Muscle of leg (tissue), 16 donors: ENCODE measurements at places on chromosomes 2 and 18.

GRCh38 chr2:178280244-178280852 is 86.0 kb downstream of the OSBPL6 start:
- peak; percentile 50 for DNase-seq

- DNase-seq = no peak
Observed at GRCh38 chr2:96737251-96737650, 2.6 kb downstream of the LMAN2L start.

DNA sequence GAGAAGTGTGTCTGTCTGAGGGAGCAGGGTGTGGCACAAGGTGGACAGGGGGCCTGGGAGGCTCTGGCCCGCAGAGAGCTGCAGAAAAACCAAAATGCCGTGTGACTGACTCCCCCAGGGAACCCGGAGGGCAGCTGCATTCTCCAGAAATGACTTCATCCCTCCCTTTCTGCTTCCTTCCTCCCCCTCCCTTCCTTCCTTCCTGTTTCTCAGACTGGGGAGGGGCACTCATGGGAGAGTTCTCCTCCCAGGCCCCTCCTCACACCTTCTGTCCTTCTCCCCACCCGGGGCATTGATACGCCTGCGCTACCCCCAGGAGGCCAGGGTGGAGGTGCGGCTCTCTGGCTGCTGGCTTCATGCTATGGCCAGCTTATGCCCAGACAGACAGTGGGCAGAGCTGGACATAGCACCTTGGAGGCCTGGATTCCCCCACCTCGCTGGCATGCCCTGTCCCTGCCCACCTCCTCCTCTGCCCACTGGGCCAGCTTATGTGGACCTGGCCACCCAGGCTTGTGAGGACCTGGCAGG is 8.2 kb upstream of the GPR17 start:
- peak; percentile 81 for DNase-seq

- no peak for DNase-seq
Observed at GRCh38 chr2:111167076-111167862, 46.6 kb downstream of the BCL2L11 start.

- DNase-seq = no peak
Observed at GRCh38 chr18:55448420-55448819, 139.6 kb downstream of the TCF4 start.

DNA sequence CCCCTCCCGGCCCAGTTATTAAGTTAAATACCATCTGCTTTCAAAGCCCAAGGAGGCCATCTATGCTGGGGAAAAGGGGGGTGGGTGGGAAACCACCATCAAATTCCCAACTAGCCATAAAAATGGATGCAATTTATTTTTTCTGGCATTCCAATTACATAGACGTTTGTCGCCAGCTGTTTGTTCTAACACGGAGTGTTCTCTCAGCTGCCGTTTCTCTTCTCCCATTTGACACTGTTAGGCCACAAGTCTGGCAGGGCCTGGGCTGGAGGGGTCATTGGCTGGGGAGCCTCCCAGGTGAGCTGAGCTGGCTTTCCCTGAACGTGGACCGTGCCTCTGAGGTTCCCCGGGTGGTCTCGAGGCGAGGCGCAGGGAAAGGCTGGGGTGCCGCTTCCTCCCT is 16.6 kb downstream of the ATOH8 start:
- DNase-seq = peak; percentile 78

DNA sequence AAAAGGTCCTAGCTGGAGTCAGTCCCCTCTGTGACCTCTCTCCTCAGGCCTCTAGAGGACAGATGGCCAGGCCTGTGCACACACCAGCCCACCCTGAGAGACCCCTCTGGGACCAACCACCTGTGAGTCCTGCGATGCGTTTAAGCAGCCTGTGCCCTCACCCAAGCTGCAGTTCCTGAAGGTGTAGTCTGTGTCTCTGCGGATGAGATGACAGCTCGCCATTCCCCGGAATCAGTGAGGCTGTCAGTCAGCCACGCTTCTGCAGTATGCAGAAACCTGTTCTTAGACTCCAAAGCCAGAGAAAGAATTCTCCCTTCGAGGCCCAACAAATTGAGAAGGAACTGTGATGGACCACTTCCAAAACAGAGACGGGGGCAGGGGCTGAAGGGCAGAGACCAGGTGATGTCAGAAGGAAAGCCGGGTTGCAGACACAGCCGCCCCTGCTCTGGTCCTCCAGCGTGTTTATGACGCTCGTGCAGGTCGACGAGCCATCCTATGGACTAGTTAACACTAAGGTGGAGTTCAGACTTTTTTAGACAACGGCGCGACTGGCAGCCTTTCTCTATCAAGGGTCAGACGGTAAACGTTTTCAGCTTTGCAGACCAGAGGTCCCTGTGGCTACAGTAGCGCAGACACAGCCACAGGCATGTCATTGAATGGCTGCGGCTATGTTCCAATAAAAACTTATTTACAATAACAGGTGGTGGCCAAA is 10.2 kb downstream of the MTERF4 start:
- DNase-seq = no peak

- DNase-seq = no peak
Observed at GRCh38 chr18:48929212-48929612, 21.6 kb downstream of the SMAD7 start.

GRCh38 chr2:143764261-143764660 is 635.0 kb downstream of the ARHGAP15 start:
- DNase-seq = no peak

- no peak for DNase-seq
Observed at GRCh38 chr2:60628026-60628425, 74.6 kb upstream of the BCL11A start.

- no peak for DNase-seq
Observed at GRCh38 chr2:191994749-191995148, 147.9 kb upstream of the CAVIN2 start.

- DNase-seq = peak; percentile 92
Observed at GRCh38 chr18:58043491-58044369, at the start of gene NEDD4L. NEDD4L (plus strand) TSS chr18:58044226; CDS start chr18:58044661, 435 bp downstream.

DNA sequence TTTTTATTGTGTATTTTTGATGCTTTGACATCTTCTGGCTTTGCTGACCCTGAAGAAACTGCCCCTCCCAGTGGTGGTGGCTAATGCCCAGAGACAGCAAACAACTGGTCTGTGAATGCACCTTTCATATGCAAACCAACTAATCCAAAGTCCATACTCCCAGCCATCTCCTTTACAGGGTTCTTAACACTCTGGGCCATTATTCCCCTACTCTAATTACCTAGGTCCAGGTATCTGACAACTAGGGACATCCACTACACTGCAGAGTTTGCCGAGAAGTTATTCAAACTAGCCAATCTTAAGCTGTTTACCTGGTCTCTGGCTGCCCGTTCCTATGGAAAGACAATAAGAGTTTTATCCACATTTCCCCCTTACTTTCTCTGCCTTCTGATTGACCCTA is 73.6 kb downstream of the FSHR start:
- DNase-seq = no peak

GRCh38 chr2:44918095-44918775 is 23.3 kb upstream of the SIX3 start:
- no peak for DNase-seq

DNA sequence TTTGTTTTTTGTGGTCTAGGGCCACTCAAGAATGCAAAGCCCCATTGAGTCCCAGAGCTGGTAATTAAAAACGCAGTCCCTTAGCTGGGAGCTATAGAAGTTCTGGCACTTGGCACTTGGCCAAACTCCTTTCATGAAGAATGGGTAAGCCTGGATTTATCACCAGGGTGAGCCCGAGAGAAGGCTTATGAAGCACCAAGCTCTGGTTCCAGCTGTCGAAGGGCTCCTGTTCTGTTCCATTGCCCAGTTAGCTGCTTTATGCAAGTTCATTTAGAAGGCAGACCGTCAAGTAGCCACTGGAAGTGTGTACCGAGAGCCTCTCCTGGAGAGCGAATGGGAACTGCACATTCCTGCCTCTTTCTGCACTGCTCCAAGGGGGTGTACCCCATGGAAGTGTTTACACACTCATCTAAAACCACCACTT is 14.2 kb downstream of the ECEL1 start:
- peak; percentile 61 for DNase-seq

DNA sequence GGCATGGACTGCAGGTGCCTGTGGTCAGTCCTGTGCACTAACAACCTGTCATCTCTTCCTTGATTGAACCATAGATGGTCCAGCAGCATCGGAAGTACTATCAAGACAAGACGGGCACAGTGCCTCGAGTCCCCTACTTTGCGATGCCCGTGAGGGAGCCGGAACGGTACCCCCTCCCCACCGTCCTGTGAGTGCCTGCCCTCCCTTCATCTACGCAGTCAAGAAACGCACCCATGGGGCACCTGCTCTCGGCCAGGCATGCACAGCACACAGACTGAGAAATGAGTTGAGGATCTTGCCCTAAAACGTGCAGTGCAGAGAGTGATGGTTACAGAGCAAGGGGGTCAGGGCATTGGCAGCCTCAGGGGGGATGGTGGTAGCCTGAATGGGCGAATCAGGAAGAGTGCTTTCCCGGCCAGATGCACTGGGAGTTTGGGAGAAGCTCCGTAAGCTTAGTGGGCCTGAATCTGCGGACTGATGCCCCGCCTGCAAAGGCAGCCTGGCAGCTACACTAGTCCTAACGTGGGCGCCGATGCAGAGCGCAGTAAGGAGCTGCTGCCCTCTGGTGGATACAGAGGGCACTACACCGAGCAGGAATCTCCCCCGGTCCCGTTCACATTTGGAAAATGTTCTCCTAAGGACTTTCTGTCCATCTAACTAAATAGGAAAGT is 63.6 kb downstream of the CIB4 start:
- peak; percentile 53 for DNase-seq

DNA sequence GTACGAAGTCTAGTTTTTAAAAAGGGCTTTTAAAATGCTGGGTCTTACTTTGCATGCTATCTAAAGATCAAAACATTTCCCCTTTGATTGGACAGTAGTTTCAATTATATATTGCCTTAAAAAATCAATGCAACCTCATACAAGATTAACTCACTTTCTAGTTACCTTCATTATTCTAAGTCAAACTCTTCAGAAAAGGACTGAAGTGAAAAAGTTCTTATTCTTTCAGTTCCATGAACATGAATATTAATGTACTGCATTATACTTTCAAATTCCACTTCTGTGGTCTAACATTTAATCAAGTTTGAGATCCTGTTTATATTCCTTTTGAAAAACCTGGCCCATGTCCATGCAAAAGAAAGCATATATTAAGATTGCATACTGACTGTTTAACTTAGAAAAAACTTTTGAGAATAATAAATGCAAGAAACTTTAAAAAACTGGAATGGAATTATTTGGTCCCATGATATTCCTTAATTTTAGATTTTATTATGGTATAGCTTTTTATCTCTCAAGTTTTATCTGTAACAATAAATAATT is 11.2 kb upstream of the ENOSF1 start:
- DNase-seq = no peak

- DNase-seq = no peak
Observed at GRCh38 chr2:64978514-64979268, 10.5 kb upstream of the SLC1A4 start.

DNA sequence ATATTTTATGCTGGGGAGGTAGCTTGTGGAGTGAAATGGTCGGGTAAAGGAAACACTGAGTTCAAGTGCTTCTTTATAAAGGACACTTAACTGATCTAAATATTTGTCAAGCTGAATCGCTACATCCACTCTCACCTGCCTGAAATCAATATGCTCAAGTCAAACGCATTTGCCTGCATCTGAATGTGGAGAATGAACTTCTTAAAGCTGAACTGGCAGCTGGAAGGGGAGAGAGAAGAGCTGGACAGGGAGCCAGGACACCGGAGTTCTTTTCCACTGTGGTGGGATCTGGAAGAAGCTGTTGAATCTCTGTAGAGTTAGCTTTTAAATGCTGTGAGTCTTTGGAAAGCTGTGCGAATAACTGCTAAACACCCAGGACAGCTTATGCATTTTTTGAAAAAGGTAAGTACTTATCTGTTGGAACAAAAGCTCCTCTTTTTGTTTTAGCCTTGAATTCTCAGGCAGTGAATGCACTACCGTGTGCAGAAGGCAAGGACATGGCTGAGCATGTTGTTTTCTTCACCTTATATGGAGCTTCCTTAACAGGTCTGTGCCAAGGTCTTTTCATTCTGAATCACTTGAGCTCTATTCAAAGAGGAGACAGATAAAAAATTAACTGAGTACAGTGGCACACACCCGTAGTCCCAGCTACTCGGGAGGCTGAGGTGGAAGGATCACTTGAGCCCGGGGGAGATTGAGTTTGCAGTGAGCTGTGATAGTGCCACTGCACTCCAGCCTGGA is 74.2 kb upstream of the KLF7 start:
- no peak for DNase-seq

GRCh38 chr2:226892729-226893128 is 56.9 kb downstream of the RHBDD1 start:
- DNase-seq = no peak

GRCh38 chr2:231321556-231322334 is 73.8 kb upstream of the B3GNT7 start:
- peak; percentile 82 for DNase-seq

DNA sequence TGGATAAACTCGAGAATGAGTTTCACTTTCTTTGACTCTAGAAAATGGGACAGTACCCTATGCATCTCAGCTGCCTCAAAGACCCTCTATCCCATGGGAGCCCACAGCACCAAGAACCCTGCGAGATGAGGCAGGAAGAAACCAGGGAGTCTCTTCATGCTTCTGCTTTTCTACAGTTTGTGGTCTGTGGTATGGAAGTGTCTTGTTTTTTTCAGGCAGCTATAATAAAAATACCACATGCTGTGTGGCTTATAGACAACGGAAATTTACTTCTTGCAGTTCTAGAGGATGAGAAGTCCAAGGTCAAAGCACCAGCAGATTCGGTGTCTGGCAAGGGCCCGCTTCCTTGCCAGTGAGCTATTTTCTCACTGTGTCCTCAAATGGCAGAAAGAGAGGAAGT is 257.9 kb downstream of the SUCLG1 start:
- no peak for DNase-seq

DNA sequence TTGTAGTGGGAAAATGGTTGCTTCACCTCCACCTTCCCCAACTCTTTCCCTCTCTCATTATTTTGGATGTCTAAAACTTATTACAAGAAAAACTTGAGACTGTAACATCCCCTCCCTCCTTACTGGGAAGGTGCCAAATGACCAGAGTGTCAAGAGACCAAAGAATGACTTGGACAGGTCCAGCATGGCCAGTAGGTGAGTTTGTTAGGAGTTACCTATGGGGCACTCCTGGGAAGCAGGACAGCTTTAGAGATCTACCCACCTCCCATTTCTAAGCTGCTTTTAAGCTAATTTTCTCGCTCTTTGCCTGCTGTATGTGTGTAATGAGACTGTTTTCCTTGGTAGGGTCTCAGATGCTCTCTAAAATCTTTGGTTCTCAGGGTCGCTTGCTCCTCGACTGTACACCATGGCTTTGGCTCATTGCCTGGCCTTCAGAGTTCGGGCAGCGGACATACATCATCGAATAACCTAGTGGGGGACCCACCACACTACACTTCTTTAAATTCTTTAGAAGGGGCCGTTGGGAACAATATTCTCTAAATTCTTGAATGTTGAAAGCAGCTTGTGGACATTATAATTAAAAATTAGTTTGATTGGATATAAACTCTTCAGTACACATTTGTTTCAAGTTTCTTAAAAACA is 45.2 kb downstream of the SLC30A6 start:
- DNase-seq = no peak

GRCh38 chr18:63073481-63073880 is 246.1 kb downstream of the BCL2 start:
- DNase-seq = no peak

- no peak for DNase-seq
Observed at GRCh38 chr2:236684504-236685256, 115.1 kb downstream of the ACKR3 start.
